Stimulated activated CD8-positive, alpha-beta memory T cell treated with anti-CD3 and anti-CD28 coated beads, Interleukin-4, amount 100 ng/mL, for 24 hours (primary cell): ENCODE measurements at places on chromosomes 5 and 9.
A peak's percentile ranks its signal among the peaks of the same experiment; 100 is the strongest.

DNA sequence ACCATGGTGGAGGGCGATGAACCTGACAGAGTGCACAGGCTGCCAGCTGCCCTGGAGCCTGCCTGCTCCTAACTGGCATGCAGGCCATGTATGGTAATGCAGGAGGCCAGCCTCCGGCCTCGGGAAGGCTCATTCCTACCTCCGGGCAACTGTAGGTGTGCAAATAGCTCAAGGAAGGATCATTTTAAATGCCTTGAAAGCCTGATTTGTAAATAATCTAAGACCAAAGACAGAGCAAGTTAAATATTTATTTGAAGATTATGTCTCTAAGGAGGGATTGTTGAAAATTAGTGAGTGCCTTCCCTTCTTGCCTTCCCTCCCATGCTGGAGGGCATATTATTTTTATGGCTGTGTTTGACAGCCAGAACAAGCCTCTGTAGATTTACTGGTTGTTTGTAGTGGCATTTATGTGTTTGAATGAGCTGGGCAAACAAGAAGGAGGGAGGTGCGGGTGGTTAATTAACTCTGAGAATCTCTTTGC lies 285.7 kb upstream of the TUT7 start:
- no peak for DNase-seq

DNA sequence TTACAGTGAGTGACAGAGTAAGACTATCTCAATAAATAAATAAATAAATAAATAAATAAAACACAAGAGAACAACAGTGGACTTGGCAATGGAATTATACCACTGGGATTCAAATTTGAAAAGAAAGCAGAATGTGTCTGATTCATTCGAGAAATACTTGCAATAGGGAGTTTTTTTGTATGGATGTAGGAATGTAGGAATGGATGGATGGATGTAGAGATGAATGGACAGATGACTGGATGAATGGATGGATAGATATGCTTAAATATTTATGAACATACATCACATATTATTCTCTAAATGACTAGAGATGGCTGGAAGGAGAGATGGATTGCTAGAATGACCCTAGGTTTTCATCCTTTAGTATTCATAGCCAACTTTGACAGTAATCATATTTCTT lies 22.0 kb upstream of the CEMIP2 start:
- DNase-seq: no peak

DNA sequence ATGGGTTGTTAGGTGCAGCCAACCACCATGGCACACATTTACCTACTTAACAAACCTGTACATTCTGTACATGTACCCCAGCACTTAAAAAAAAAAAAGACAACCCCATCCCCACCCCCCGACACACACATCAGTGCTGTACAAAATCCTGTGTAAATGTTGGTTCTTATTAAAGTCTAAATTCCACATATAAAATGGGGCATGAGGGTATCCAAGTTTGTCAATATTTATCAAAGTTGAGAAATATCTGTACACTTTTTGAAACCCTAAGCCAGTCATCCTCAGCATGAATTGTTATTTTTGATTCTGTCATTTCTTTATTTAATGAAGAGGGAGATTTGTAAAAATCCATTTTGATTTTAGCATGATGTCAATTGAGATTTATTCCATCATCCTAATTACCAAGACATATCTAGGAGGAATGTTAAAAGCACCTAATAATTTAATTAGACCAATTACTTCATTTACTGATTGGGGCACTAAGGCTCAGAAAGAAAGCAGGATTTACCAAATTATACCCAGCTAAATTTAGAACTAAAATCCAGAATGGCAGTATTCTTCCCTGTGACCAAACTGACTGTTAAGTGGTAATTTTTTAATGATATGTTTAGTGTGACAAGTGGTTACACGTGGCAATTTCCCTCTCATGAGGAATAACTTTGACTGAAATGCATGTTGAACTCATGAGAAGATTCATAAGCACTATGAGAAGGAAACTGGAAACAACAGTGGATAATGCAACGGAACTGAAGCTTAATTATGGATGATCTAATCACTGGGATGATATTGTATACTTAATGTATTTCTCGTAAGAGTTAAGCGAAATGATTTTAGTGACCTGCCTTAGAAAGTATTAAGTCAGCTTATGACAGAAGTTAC lies 195.9 kb downstream of the SGCD start:
- no peak for DNase-seq

DNA sequence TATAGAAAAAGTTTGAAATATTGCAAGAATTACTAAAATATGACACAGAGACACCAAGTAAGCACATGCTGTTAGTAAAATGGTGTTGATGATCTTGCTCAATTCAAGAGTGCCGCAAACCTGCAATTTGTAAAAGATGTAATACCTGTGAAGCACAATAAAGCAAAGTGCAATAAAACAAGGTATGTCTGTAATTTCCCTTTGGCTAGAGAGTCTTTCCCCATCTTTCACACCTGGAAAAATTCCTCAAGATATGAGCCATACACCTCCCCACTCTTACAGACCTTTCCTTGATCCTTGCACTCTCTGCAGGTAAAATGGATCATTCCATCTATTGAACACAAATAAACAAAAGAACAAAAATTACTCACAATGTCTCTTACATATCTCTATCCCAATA lies 597.8 kb downstream of the EFNA5 start:
- no peak for DNase-seq

- no peak for DNase-seq
These were observed 641.5 kb upstream of the CDH10 start for GRCh38 chr5:25286319-25286718.

DNA sequence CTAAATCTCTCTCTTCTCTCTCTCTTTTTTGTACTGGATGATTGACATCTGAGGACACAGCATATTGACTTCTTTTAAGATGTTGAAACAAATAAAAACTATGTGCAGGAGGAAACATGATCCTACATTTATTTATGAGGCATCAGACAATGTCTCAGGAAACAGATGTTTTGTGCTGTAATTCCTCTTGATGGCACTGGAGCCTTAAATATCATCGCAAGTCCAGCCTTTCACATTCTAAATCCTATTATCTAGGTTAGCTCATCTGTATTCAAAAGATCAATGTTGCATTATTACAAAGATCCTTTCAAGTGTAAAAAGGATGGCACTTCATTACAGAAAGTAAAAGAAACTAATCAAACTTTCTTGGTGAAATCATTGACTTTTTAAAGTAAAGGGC lies 63.9 kb downstream of the MAT2B start:
- no peak for DNase-seq

DNA sequence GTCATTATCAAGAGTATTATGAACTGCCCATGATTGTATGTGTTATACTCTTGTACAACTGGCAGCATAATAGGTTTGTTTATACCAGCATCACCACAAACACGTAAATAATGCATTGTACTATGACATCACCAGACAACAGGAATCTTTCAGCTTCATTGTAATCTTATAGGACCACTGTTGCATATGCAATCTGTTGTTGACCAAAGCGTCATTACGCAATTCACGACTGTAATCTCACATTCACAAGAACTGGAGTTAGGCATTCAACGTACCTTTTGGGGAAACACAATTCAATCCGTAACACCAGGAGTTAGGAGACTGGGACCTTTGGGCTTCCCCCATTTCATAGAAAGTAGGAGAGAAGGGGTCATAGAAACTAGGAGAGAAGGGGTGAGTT lies 20.4 kb upstream of the ARSI start:
- no peak for DNase-seq

DNA sequence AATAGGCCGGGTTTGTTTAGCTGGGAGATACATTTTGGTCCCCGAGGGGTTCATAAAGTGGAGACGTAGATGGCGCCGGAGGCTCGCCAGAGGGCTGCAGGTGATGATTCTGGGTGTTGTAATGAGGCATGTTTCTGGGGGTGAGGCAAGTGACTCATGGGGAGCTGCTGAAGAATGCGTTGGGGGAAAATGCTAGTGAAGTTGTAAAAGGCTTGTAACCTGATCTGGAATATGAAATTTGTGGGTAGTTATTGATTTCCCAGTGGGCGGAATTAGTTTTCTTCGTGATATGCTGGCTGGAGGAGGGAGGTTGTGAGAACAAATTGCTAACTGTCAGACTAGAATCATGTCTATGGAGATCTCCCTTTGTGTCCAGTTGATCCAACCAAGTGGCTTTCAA lies 158.3 kb downstream of the DOCK2 start:
- no peak for DNase-seq

- peak; percentile 82 for DNase-seq
These were observed at the start of gene B4GALT7 for GRCh38 chr5:177599731-177600507. TSS of gene B4GALT7 (plus strand) at chr5:177600132. CDS start at chr5:177600211, 79 bp downstream.

DNA sequence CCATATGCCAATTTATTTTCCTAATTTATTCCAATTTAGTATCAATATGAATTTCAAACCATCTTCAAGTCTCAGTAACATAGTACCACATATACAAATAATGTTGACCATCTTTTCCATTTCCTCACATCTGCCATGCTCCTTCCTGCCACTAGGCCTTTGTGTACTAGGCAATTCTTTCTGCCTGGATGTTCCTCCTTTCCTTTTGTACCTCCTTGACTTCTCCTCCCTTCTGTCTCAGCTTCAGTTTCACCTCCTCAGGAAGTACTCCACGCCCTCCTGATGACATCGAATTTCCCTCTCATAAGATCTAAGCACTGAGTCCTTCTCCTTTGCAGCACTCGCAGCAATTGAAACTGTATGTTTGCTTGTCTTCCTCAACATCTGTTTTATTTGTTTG lies 53.9 kb downstream of the MEF2C start:
- no peak for DNase-seq

DNA sequence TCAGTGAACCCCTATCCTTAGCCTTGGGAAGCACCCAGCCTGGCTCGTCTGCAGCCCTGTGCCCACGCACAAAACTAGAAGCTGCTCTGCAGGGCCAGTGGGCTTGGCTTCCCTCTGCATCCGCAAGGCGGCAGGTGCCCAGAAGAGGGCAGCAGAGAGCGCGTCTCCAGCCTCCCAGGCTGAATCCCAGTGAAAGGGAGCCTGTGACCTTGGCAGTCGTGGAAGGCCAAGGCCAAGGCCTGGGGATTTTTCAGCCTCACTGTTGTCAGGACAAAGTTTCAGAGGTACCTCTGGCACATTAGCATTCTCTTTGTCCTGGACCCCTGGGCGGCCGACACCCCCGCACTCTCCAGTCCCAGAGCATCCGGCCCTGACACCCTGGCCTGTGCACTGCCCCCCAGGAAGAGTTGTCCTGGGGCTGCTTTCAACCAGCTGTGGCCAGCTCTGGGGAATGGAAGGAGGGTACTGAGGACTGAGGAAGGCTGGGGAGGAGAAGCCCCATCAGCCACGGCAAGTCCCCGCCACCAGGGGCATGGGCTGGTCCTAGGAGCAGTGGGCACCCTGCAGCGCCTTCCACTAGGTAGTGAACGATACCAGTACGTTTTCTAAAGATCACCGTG lies 63.6 kb upstream of the IL17B start:
- DNase-seq: peak; percentile 58

DNA sequence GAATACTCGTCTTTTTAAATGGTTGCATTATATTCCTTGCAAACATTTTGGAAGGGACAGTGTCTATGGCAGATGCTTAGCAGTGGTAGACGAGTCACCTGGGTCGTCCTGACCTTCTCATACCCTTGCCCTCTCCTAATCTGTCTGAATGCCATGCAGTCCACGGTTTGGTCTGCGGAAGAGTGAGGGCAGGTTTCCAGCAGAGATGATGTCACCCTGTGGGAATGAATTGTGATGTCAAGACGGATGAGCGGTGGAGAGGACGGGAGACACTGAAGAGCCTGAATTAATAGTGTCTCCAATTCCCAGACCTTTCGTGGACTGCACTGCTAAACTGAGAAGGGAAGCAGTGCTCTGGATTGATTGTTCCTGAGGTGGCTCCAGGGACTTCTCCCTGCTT lies 329.0 kb upstream of the PANK3 start:
- DNase-seq: no peak

DNA sequence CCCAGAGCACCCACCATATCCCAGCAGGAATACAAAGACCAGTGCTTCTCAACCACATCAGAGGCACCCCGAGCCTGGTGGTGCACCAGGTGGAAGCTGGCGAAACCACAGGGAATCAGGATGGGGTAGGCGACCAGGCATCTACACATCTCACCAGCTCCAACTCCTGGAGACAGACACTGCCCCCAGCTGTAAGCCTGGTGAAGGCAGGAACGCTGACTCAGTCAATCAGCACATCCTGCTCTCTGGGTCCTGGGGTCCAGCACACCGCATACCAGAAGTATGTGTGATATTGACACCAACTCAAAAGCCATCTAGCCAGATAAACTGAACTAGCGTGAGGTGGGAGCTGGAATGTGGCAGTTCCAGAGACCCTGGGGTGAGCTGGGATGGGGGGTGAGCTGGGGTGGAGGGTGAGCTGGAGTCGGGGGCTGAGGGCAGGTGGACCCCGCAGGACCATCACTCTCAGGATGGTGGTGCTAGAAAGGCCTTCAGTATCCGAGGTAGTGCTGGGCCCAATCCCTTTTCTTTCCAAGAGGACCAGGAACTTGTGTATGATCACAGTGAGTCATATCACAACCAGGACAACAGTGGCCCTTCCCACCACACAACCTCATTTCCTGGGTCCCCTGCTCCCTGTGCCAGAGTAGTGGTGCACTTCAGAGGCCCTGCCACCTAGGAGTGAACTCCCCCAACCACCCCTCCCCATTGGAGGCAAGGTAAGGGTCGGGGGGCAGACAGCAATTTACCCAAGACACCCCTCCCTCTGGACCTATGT lies 2.5 kb downstream of the DBN1 start:
- DNase-seq: no peak

- no peak for DNase-seq
These were observed 92.4 kb downstream of the ARHGAP26 start for GRCh38 chr5:142862594-142862993.

GRCh38 chr5:136014049-136015002 lies 14.5 kb upstream of the TGFBI start:
- DNase-seq: no peak

- DNase-seq: no peak
These were observed 82.9 kb upstream of the VCAN start for GRCh38 chr5:83388608-83389007.
